GM06990 (cell line): ENCODE measurements at places on chromosomes 11 and 22.

GRCh38 chr22:38081941-38082828 is 1.8 kb downstream of the SLC16A8 start:
- DNase-seq, result no peak

GRCh38 chr22:32556159-32556558 is 81.5 kb downstream of the FBXO7 start:
- DNase-seq, result no peak

DNA sequence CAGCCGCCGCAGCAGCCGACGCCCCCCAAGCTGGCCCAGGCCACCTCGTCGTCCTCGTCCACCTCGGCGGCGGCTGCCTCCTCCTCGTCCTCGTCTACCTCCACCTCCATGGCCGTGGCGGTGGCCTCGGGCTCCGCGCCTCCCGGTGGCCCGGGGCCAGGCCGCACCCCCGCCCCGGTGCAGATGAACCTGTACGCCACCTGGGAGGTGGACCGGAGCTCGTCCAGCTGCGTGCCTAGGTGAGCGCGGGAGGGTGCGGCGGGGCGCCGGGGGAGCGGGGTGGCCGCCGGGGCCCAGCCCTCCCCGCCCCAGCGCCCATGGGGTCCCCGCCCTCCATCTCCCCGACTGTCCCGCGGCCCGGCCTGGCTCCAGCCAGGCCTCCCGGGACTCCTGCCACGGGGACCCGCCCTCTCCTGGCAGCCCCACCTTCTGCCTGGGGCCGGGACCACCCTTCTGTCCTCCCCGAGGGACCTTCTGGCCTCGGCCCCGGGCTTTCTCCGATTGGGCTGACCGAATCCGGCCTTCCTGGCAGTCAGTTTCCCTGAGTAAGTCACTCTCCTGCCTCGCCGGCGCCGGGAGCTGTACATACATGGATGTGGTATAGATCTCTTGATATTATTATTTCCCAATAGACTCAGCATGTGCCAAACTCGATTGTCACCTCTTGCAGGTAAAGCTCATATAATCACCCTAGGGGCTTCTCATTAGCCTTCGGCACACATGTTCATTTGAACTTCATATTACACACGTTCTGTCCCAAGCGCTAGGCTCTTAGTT is 720 bp downstream of the PACS1 start:
- peak; percentile 37 for DNase-seq

GRCh38 chr11:20489948-20490347 is 102.4 kb downstream of the PRMT3 start:
- DNase-seq, result peak; percentile 29

DNA sequence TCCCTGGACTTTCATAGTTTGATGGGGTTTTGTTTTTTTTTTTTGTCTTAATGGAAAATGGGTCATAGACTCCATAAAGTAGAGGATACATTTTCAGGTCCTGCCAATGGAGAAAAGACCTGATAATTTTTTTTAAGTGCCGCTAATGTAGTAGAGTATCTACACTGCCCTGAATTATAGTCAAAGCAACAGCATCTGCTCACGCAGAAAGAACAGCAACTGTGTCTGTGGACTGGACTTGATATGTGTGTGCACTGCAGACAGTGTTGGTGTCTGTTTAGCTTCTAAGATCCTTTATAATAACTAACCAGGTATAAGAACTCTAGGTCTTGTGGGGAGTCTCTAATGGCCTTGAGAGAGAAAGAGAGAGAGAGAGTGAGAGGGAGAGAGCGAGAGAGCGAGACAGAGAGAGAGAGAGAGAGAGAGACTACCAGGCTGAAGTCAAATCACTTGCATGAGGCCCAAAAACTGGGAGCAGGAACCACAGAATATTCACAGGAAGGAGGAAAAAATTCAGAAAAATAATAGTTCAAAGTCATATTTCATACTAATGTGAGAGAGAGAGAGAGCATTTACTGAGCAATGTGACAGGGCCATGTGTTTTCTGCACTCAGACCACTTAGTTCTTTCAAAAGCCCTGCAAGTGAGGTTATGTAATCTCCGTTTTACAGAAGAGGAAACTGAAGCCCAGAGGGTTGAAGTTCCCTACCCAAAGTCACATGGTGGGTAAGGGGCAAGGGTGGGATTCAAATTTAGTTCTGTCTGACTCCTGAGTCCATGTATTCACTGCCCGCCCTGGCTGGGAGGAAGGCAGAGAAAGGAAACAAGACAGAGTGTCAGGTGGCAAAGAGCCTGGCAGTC is 8.6 kb upstream of the MIAT start:
- no peak for DNase-seq
